GM12892 (cell line): ENCODE measurements at places on chromosomes 3 and 15.

DNA sequence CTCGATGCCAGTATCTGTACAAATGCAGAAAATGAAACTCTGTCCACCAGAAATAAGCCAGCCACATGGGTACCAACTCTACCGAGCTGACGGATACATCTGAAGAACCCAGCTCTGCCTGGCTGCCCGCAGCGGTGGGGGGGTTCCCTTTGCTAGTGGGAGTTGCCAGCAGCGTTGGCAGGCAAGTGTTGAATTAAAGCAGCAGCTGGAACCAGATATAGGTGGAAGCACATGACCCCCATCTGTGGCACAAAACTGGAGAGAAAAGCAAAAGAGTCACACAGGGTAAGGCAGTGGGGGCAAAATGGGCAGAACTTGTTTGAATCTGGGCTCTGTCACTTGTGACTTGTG is 17.9 kb downstream of the CRYGS start:
- no peak for DNase-seq

GRCh38 chr15:39124553-39125171 is 456.2 kb upstream of the THBS1 start:
- DNase-seq, result no peak

DNA sequence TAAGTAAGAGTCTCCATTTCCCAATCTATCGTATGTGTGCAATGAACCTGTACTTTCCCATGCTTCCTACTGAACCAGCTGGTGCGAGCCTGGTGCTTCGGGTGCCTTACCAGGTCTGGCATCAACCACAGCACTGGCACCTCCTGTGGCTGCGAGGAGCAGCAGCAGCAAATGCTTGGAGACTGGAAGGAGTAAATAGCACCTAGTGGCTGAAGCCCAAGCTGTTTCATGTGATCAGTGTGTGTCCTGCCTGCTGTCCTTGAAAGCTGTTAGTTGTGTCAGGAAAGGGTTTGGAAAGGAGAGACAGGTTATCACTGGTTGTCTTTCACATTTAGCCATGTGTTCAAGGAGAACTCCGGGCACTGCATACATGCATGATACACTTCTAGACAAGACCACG is 31.8 kb downstream of the PCOLCE2 start:
- no peak for DNase-seq

DNA sequence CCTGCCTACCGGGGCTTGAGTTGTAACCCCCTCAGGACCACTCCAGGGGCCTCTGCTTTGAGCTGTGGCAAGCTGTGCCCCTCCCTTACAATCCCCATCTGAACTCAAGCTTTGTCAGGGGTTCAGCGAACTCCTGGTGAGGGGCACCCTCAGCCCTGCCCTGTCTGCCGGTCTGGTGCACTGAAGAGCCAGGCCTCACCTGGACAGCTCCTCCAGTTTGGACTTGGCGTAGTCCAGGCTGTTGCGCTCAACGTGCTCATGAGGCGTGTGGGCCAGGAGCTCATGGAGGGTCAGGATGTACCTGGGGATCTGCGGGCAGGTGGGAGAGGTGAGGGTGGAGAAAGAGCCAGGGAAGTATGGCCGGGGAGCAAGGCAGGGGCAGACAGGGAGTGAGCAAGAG is 59.4 kb downstream of the RASGRF1 start:
- no peak for DNase-seq

GRCh38 chr15:101008158-101009139 is 89.3 kb downstream of the LRRK1 start:
- peak; percentile 83 for DNase-seq

- DNase-seq, result no peak
Observed at GRCh38 chr15:99411234-99411633, 154.6 kb upstream of the MEF2A start.

DNA sequence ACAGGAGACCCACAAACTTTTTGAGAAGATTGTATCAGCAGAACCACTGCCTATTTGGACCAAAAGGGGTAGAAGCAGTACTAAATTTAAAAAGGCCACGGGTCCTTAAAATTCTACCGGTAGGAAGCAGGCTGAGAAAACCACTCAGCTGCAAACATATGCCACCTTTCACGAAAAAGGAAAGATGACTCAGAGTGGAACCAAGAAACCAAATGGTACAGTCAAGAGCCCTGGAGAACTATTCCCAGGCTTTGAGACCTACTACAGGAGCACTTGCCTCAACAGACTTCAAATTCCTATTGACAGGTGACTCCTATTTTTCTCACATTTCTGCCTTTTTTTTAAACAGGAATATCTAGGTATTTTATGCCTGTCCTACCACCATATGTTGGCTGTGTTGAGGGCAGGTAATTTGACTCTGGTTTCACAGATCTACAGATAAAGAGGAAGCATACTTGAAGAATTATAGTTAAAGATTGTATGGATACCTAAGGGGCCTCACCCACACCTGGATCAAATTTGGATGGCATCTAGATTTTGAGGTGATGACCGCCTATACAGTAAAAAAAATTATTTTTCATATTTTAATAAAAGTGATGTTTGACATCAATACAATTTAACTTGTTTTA is 10.1 kb downstream of the GOLIM4 start:
- DNase-seq, result no peak

GRCh38 chr15:25832158-25832557 is 31.0 kb downstream of the ATP10A start:
- DNase-seq, result no peak

- no peak for DNase-seq
Observed at GRCh38 chr15:83971992-83972391, 263.6 kb upstream of the GOLGA6L4 start.

DNA sequence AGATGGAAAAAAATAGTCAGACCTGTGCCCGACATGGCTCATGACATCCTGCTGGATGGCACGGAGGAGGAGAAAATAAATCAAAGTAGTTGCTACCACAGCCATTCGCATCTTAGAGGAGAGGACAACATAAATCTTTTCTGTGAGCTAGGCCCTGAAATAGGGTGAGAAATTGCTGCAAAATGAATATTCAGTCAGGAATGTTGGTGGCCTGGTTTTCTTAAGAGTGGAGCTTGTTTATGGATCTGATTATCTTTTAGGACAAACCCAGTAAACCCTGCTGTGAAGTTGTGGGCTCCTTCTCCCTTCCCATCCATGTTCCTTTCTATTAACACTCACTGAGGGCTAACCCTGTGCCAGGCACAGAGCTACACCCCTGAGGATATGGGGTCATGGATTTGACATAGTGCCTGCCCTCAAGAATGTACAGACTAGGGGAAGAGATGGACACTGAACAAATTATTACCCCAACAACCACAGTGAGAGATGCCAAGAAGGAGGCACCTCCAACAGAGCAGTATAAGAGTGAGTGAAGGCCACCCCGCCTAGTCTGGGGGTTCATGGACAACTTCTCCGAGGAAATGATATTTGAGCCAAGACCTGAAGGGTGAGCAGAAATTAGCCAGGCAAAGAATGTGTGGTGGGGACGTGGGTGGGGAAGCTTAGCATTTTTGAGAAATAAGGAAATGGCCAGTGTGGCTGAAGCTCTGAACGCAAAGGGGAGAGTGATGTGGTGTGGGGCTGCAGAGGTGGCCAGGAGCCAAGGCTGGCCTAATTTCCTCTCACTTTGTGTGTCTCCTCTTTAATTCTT is 68.9 kb upstream of the ARL8B start:
- no peak for DNase-seq

- no peak for DNase-seq
Observed at GRCh38 chr3:69406163-69406562, 20.3 kb upstream of the FRMD4B start.

- DNase-seq, result no peak
Observed at GRCh38 chr3:152159328-152159727, 109.4 kb upstream of the MBNL1 start.

GRCh38 chr3:161508852-161509477 is 12.4 kb downstream of the OTOL1 start:
- DNase-seq, result no peak

- no peak for DNase-seq
Observed at GRCh38 chr15:97984157-97984556, 23.7 kb downstream of the ARRDC4 start.

- no peak for DNase-seq
Observed at GRCh38 chr3:11375333-11376088, 103.3 kb downstream of the ATG7 start.

- DNase-seq, result no peak
Observed at GRCh38 chr3:38126121-38126892, 10.6 kb downstream of the ACAA1 start.

DNA sequence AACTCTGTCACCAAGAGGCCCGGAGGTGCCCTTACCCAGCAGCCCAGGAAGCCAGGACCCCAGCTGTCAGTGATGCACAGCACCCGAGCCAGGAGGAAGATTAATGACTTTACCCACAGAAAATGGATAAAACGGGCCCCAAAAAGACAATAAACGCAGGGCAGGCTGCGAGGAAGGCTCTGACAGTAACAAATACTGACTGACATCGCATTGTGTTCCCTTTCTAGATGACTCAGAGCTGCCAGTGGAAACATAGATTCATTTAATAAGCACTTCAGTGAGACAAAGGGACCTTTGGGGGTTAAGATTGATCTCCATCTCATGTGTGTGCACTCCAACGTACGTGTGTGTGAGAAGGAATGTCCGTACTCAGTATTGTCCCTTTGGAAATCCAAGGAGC is 225.3 kb upstream of the PPP2R3A start:
- no peak for DNase-seq

DNA sequence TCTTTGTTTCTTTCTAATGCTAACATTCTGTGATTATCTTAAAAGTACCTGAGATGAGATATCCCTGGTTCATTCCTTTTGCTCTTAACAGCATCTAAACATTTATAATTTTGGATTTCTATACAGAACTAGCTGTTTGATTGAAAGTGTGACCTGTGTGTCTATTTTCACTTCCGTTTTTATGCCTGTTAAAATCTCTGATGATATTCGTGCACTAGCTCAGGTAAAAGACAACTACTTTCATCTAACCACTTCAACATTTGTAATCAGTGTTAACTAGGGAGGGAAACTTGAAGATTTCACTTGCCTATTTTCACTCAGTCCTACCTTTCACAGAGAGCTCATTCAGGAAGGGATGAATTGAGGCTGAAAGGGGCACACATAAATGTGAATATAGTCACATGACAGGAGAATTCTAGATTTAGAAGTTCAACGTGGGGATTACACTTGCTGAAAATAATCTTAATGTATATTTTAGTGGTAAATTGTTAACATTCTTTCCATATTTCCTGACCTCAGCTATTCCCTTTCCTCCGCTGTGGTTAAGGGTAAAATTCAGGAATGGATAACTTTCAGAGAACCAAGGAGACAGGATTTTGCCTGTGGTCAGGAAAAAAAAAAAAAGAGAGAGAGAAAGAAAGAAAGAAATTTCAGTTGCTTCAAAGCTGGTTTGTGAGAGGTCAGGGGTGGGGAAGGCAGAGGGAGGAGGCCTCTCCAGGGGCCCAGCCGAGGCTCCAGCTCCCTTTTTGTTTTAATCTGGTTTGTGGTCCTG is 159.8 kb upstream of the TSC22D2 start:
- no peak for DNase-seq

- DNase-seq, result no peak
Observed at GRCh38 chr15:70375586-70375985, 277.9 kb upstream of the TLE3 start.

GRCh38 chr3:23331141-23331935 is 128.2 kb downstream of the UBE2E2 start:
- no peak for DNase-seq

- DNase-seq, result no peak
Observed at GRCh38 chr3:192063570-192063969, 602.6 kb downstream of the PYDC2 start.

GRCh38 chr3:186622651-186623310 is 9.9 kb downstream of the AHSG start:
- no peak for DNase-seq

DNA sequence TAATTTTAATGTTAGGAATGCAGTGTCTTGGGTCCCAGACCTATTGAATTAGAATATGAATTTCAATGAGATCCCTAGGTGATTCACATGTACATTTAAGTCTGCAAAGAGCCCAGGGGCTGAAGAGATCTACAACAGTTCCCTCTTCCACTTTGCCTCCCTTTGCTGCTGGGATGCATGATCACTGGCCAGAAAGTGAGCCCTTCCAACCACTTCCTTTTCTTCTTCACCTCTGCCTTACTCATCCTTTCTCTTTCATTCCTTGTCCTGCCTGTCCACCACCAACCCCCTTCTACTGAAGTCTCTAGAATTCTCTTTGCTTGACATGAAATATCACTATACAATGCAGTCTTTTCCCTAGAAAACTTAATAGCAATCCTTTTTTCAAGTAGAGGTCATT is 222.4 kb upstream of the LRIG1 start:
- DNase-seq, result no peak

DNA sequence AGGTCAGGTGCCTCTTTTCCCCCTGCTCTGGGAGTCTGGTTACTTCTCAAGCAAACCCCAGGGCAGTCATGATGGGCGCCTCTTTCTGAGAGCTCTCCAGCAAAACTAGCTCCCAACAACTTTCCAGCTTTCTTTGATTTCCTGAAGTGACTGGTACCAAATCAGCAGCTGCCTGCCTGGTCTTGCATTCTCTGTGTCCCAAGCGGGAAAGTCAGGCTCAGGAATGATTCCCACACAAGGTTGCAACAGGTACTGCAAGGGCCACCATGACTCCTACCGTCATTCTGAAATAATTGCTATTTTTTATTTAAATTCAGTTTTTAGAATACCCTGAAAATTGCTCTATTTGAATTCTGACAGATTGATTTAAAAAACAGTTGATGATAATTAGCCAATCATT is 658.7 kb downstream of the SQOR start:
- no peak for DNase-seq

GRCh38 chr3:37510755-37511154 is 336.4 kb upstream of the LRRFIP2 start:
- no peak for DNase-seq

DNA sequence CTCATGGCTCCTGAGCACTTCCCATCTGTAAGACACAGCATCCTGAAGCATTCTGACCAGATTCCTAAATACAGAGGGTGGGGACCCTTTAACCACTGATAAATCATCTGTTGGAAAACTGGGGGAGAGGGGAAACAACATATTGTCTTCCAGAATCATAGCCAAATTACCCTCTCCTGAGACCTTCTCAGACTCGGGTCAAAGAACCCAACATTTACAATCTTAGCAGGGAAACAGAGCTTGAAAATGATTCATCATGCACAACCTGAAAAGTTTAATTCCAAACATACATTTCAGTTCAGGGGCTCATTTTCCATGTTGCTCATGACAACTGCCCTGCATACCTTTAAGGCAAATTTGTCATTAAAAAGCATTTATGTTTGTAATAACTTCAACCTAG is 48.5 kb upstream of the TSPAN3 start:
- no peak for DNase-seq

- DNase-seq, result no peak
Observed at GRCh38 chr3:124552224-124552623, 178.0 kb upstream of the UMPS start.

DNA sequence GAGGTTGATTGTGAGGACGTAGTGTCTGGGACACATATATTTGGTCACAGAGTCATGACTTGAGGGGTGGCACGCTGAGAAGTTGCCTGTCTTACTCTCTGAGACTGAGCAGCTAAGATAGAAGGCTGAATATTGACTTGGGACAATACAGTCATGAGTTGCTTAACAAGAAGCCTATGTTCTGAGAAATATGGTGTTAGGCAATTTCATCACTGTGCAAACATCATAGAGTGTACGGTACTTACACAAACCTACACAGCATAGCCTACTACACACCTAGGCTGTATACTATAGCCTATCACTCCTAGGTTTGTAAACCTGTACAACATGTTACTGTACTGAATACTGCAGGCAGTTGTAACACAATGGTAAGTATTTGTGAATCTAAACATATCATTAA is 30.3 kb upstream of the SPESP1 start:
- no peak for DNase-seq
